ENCODE measurements at places on chromosomes 3 and 15.

DNA sequence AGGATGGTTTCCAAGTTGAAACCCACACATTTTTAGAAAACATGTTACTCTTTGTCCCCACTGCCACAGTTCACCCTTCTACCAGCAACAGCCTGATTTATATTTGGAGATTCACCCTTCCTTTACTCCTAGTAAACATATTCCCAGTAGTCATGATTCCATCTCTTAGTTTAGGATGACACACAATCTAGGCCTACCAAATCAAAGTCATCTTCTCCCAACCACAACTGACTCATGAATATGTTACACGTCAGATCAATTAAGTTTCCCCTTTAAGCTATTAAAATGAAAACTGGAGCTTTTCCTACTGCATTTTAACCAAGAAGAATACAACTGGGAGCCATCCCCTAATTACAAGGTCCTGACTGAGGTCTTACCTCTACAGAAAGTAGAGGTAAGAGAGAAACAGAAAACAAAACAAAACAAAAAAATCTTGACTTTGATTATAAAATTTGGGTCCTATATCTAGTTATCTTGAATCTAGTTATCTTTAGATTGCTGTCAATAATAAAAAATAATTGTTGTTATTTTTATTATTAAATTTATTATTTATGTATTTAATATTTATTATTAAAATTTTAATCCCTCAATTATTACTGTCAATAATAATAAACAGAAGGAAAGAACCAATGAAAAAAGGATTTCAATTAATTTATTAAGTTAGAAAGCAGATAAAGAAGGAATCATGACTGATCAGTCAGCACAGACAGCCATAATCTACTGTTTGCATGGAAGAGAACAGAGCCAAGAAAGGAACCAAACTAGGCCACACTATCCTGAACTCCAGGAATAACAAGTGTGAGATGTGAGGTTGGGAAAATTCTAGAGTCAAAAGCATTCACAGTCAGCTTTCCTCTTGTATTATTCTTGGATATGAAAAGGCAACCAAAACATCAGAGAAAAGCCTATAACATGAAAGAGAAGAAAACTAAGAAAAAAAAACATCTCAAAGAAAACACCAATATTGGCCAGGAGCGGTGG is 12.5 kb downstream of the DPH6 start:
- no peak for DNase-seq

DNA sequence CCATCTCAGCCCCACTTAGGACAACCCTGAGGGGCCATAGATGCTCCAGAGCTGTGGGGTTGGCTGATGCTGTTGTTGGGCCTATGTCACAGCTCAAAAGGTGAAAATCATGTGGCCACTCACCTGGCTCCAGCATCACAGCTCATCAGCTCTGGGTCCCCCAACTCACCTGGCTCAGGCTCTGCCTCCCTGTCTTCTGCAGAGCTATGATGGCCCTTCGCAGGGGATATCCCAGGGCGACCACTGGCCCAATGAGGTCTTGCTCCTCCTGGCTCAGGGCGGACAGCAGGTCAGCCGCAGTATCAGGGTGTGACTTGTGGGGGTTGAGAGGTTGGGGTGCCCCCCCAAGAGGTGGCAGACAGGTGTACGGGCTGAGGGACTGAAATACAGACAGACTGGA is 15.7 kb downstream of the UBAP1L start:
- DNase-seq, result no peak

DNA sequence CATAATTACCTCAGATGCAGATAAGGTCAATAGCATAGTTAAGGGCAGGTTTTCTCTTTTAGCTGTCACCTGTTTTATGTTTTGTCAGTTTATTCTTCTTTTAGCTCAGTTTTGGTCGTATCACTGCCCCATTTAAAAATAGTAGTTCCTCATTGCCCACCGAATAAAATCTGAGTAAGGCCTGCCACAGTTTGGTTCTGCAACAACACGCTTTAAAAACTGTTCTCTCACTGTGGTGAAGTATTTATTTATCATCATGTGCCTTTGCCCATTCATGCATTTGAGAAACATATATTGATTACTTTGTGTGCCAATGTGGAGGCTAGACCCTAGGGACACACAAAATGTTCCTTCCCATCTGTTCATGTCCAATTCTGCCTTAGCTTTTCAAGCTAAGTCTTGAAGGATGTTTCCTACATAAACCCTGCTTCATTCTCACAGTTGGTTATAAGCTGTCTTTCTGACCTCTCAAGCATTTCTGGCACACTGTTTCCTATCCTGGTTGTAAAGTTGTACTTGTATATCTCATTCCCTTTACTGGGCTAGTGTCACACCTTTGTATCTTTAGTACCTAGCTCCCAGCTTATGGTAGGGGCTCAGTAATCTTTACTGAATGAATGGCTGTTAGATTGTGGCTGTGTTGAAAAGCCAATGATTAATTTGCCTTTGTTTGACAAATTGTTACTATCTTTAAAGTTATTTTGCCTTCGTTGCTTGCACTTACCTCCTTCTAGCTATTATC is 23.9 kb downstream of the AKAP13 start:
- DNase-seq, result no peak

- no peak for DNase-seq
Observed at GRCh38 chr3:40229963-40230362, 79.5 kb upstream of the EIF1B start.

DNA sequence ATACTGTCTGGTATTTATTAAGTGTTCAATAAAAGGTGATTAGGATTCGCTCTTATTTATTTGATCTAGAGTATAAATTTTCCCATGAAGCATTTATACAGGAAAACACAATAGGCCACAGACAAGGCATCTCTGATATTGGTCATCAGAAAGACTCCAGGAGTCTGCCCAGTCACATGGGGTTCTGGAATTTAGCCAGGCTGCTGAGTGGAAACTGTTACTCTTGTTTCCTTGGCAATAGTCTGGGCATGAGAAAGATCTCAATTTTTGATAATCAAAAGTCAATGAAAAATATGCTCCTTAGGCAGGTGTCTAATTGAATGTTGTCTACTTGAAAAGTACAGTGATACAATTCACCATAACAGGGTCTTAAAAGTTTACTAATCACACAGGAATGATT is 161.2 kb downstream of the FRMD5 start:
- DNase-seq, result no peak

Measured in Kasumi-1 (cell line).